Stimulated activated CD8-positive, alpha-beta memory T cell treated with anti-CD3 and anti-CD28 coated beads, Interleukin-4, amount 100 ng/mL, for 1 hour (primary cell): ENCODE measurements at places on chromosomes 2 and 18.

- DNase-seq: no peak
Observed at GRCh38 chr2:89845532-89845931, 1154.1 kb downstream of the RPIA start.

DNA sequence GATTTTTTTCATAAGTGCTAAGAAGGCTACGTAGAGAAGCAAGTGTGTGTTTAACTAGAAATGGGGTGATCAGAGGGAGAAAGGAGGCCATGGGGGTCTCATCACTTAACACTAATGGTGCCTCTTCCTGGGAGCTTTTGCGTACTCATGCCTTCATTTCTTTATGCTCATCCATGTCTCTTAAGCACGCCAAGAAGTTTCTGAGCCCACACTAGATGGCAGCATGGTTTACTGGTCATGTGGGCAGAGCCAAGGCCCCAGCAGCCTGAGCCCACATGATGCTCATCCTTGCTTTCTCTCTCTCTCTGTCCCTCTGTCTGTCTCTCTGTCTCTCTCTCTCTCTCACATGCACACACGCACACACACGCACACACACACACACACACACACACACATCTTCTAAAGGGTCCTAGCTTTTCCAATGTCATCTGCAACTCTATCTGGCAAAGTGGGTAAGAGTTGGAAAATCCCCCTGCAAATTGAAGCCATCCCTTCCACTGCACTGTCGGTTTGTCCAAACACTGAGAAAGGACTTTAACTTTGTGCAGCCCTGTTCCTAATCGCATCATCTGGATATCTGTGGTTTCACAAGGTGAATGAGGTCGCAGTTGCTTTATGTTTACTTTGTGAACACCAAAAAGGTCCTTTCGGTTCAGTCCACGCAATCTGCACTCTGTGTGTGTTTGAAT, 137.1 kb upstream of the CCDC68 start:
- no peak for DNase-seq

GRCh38 chr2:20021405-20022009, 9.0 kb upstream of the MATN3 start:
- no peak for DNase-seq

DNA sequence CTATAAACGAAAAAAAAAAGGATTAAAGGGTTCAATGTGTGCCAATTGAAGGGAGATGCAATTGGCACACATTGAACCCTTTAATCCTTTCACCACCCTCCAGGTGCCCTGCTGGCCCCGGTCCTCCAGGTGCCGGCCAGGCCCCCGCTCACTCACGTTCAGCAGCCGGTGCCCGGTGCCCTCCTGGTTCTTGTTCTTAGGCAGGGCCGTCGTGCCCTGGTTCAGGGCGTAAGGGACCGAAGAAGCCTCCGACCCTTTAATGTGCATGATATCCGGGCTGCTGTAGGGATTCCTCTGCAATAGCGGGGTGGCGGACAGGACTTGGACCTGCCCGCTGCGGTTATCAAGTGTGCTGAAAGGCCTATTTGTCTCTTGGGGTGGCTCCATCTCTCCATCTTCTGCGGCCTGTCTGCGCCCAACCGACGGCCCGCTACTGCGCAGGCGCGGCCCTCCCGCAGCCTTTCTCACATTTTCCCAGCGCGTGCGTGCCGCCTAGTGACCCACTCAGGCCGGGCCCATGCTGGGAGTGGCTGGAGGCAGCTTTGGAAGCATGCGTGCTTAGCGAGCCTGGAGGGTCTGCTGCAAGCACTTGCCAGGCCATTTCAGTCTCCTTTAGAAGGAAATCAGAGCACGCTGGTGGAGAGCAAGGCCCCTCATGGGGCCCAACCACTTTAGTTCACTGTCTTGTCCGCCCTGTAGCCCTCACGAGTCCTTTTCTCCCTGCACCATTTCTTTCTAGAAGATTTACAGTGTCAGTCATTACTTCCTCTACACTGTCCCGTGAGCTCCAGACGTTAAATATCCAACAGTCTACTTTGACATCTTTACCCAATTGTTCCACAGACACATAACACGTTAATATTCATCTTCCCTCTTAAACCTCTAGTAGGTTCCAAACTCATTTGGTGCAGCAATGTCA, 24.3 kb downstream of the TMEM237 start:
- DNase-seq: no peak

GRCh38 chr18:11245879-11246278, 96.5 kb upstream of the PIEZO2 start:
- DNase-seq: no peak

DNA sequence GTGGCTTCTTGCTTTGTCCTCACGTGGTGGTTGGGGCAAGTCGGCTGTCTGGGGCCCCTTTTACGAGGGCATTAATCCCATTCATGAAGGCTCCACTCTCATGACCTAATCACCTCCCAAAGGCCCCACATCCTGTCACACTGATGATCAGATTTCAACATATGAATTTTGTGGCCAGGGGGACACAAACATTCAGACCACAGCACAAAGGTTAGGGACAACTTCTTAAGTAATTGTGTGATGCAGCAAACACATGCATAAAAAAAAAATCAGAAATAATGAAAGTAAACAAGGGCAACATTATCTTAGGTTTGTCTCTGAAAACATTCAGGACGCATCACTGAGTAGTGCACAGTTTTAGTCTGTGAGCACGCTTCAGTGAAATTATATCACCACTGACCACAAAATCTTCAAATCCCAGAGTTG, 54.2 kb upstream of the FRZB start:
- DNase-seq: no peak

DNA sequence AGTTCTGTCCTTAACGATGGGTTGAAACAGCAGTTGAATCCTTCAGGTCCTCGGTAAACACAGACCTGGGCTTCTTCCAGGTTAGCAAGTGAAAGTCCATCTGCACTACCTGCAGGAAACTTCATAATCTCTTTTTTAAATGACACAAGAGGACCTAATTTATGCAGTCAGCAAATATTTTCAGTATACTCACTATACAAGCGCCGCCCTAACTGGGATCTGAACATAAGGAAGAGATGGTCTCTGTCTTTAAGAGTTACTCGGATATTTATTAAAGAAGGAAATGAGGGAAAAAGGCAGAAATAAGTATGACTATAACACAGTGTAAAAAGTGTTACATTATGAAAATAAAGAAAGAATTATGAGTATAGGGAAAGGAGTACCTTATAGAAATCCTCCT, 103.3 kb downstream of the NBAS start:
- DNase-seq: no peak

DNA sequence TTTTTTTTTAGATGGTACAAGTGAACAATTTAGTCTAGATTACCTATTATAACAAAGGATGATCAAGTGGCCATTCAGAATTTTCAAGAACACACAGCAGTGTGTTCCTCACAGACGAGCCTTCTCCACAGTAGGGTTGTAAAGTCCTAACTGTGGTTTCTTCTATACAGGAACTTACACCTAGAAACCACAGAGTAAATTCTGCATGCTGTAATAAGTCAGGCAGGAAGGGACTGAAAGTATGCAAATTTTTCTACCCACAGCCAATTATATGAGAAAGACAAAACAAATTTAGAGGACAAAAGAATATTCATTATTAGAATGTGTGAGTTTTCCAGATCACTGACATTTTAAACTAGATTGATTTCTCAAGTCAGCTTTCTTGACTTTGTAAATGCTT, 99.5 kb downstream of the RBMS1 start:
- no peak for DNase-seq

- DNase-seq: no peak
Observed at GRCh38 chr18:56910237-56910636, 236.7 kb upstream of the BOD1L2 start.

GRCh38 chr2:9401059-9401547, 22.2 kb downstream of the ITGB1BP1 start:
- no peak for DNase-seq

- no peak for DNase-seq
Observed at GRCh38 chr18:41391616-41392595, 563.1 kb upstream of the PIK3C3 start.

DNA sequence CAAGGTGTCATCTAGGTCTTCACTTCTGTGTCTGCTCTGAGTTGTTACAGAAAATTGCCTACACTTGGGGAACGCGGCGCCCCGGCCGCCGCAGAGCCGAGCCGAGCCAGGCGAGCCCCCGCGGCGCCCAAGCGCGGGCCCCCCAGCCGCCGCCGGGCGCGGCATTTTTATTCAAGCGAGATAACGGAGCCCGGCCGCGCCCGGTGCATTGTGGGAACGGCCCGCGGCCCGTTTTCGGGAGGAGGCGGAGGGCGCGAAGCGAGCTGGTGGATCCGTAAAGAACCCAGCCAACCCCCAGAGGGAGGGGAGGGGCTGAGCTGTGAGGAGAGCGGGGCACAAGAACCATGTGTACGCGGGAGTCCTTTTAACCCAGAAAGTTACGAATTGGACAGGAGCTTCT, 191.8 kb downstream of the FTCDNL1 start:
- DNase-seq: no peak

GRCh38 chr2:69202327-69202726, 184.7 kb downstream of the GFPT1 start:
- no peak for DNase-seq

DNA sequence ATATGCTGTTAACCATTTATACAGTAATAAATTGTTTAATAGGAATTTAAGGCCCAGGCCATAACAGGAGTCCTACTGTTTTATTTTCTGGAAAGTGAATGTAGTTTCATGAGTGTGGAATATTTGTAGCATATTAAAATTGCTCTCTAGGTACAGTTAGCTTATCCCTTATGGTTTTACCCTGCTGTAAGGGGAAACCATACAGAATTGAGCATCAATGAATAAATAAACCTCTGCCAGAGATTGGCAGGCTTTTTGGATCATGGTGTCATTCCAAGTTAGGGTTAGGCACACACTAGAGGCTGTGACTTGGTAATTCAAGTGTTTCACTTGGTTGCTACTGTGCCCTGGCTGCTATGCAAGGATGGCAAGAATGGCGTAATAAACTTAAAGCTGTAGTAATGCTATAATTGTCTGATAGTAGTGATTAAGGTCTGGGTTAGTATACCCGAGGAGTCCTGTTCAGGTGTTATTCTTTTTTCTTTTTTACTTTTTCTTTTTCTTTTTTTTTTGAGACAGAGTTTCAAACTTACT, 30.4 kb downstream of the BMPR2 start:
- DNase-seq: no peak

- DNase-seq: no peak
Observed at GRCh38 chr2:215052404-215052803, 86.0 kb downstream of the ABCA12 start.

DNA sequence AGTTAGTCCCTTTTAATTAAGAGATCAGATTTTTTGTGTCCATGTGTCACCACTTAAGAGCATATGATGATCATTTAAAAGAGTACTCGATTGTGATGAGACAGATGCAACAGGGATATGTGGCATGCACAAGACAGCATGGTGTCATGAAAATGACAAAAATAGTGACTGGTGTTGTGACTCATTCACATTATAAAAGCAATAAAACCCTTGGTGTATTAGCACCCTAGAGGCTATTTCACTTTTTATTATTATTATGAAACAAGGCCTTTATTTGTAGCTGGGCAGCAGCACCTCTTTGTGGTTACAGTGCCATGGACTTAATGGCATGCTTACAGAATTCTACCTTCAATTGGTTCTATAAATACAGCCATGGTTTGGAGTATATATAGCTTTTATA, 1296.0 kb upstream of the ZEB2 start:
- DNase-seq: no peak

DNA sequence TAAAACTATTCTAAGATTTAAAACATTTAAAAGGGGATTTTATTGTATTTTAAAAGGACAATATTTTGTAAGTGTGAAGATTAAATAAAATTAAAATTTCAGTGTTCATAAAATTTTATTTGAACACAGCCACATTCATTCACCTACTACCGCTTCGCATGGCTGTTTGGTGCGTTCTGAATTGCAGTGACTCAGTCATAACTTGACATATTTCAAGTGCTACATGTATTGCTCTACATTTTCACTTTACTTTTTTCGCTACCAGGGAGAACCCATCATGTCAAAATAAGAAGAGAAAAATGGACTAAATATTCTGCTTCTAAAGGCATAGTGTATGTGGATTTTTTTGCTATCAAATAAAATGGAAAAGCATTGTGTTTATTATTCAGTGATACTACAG, 8.7 kb downstream of the PTH2R start:
- DNase-seq: no peak

- DNase-seq: peak; percentile 56
Observed at GRCh38 chr2:9703085-9703678, 72.4 kb upstream of the YWHAQ start.

GRCh38 chr18:54215069-54215468, 9.4 kb downstream of the MBD2 start:
- no peak for DNase-seq

DNA sequence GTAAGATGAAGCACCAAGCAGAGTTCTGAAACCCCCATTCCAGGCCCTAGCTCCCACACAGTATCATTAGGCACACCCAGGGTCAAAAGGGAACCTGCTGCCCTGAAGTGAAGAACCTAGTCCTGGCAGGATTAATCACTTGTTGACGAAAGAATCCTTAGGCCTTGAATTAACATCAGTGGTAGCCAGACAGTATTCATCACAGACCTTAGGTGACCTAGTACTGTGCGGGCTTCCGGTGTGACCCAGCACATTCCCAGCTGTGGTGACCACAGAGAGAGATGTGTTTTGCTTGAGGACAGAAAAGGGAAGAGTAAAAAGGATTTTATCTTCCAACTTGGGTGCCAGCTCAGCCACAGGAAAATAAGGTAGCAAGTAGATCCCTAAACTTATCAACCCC, 1071.4 kb upstream of the FAM98A start:
- no peak for DNase-seq

GRCh38 chr2:189274361-189274760, 94.8 kb upstream of the COL5A2 start:
- DNase-seq: no peak

DNA sequence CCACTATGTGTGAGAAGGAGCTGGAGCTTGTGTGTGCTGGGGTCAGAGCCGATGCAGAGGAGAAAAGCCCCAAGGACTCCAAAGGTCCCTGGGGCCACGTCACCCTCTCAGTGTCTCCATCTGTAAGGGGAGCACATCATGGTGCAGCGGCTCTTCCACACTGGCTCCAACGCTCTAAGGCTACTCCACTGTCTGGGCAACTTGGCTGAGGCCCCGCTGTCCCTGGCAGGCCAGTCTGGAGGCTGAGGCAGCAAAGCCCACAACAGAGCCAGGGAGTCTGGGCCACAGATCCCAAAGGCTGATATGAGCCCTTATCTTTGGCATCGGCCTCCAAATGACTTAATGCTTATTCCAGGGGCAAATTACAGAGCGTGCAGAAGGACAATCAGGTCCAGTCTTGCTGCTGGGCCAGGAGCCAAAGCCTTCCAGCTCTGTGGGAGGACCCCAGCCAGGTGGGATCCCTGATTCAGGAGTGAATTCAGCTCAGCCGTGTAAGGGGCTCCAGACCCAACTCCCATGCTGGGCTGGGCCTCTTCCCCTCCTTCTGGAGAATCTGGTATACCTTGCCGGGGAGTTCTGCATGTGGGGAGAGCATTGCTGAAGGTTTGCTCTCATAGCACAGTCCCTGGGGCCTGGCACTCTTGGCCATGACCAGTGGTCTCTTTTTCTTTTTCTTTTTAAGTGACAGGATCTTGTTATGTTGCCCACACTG, 1.8 kb upstream of the DUSP2 start:
- DNase-seq: no peak
